ENCODE measurements at places on chromosomes 2 and 18. TPM values are rescaled to one million over a fixed set of nuclear protein-coding genes. Genes with fewer than 3 reads are reported as not detected.

ITGA4 gene
- total RNA-seq, result 1.3 TPM

PDE11A gene
- total RNA-seq, result not detected

DNA sequence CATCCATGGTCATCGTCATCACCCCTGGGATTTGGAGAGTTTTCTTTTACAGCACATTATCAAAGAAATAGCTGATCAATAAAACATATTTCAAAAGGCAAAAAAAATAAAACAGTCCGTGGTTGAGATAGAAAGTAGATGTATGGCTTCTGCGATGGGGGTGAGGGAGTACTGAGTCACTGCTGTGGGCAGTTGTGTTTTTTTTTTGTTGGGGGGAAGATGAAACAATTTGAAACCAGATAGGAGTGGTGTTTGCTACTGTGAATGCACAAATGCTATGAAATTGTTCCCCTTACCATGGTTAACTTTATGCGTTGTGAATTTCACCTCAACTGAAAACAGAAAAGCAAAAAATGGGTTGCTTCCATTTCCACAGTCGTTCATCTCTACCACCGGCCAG is 11.9 kb upstream of the SALL3 start:
- no peak for ATAC-seq

DNA sequence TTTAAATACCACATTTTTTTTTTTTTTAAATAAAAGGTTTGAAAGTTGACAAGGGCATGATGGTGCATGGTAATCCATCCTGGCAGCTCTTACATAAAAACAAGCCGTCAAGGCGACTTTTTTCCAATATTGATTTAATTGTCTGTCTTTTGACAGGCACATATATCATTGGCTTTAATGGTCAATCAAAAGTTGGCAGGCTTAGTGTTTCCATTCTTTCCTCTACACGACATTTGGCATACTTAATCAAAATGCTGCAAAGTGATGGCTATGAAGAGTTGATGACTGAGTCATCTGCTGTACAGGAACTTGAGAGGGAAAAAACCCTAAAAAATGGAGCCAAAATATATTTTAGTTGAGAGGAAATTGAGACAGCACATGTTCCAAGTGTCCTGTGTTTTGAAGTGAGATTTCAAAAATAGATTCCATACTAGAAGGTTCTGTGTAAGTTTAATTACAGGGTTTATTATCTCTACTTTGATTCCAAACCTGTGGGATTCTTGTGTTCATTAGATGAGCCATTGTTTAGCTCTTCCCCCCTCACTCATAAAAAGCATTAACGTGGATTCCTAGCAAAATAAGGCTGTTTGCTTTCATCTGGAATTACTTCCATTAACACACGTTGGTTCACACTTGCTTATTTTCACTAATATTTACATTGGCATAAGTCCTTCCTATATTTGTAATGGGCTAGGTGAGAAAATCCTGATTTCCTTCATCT is 3.2 kb downstream of the TSHZ1 start:
- no peak for ATAC-seq

DNAH7 gene
- 0.12 TPM for total RNA-seq

Data from esophagus mucosa (tissue), 1 donor.